Stimulated activated effector memory CD8-positive, alpha-beta T cell treated with anti-CD3 and anti-CD28 coated beads, Interleukin-12 subunit alpha, Interleukin-12 subunit beta, amount 100 ng/mL, for 72 hours (primary cell): ENCODE measurements at places on chromosomes 5 and 9.

GRCh38 chr9:17832812-17833211 is 253.9 kb downstream of the SH3GL2 start:
- DNase-seq: no peak

DNA sequence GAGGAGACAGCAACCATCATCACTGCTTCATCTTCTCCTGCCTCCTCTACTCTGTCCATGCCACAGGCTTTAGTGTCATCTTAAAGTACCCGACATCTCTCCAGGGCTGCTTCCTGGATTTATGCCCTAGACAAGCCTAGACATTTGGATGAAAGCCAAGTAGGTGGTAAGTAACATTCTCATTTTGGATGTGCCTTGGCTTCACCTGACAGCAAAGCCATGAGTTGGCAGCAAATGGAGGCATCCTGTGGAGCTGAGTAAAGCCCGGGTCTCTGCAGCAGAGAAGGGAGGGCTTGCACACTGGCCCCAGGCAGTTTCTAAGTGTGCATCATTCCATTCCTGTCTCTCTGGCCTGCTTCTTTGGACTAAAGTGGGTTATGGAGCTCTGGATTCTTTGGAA is 299.1 kb downstream of the DMAC1 start:
- no peak for DNase-seq

- DNase-seq: no peak
Observed at GRCh38 chr9:120718316-120718715, 4.0 kb upstream of the MEGF9 start.

DNA sequence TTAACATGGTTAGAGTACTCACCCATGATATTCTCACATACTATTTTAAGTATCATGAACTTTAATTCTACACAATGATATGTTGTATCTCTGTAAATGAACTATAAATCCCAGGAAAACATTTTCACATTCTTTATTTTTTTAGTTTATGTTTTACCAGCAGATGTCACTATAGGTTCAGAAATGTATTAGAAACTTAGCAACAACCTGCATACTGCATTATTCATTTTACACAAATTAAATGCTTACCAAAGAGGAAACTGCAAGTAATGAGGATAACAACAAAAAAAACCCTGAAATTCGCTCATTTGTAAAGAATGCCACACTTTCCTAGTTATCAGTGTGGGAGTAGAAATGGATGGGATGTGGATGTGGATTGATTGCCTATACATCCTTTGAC is 217.5 kb upstream of the OTULINL start:
- no peak for DNase-seq

GRCh38 chr5:115594128-115595047 is 7.9 kb downstream of the TICAM2 start:
- no peak for DNase-seq
